NCI-H1694 treated with DMSO at 0.1 percent for 48 hours (cell line): ENCODE measurements at places on chromosomes 3 and 15.

DNA sequence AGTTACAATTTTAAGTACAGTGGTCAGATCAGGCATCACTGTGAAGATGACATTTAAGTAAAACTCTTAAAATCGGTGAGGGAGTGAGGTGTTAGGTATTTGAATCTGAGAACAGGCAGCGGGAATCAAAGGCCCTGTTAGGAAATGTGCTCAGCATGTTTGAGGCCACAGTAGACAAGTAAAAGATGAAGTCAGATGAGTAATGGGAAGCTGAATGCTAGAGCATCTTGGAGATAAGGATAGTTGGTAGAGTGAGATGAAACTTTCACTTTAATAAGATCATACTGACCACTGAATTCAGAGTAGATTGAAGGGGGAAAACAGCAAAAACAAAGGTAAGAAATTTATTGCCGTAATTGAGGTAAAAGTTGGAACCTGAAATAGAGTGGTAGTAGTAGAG lies 61.6 kb downstream of the DCBLD2 start:
- DNase-seq = no peak

DNA sequence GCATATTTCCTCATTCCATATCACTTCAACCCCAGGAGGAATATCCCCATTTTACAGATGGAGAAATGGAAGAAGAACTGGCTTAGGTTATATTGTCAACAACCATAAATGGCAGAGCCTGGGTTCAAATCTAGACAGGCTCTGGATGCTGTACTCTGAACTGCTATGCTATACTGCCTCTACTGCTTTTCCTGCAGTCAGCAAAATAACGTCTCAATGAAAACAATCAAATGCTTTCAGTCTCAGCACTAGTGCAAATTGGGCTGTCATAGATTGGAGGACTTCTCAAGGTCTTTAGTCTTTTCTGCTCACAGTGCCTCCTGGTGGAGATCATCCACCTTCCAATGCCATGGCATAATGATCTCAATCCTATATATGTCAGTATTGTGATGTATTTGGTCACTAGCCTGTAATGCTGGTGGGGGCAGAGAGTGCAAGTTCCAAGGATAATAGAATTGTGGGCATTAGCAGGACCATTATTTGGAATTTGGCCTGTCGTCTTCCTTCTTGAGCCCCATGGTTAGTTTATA lies 285.0 kb downstream of the CLSTN2 start:
- no peak for DNase-seq

- DNase-seq = no peak
These were observed 194.2 kb downstream of the UACA start for GRCh38 chr15:70569091-70569713.

GRCh38 chr3:184600685-184601377 lies 39.2 kb downstream of the EPHB3 start:
- no peak for DNase-seq

- no peak for DNase-seq
These were observed 15.6 kb downstream of the TEX264 start for GRCh38 chr3:51686512-51687215.

DNA sequence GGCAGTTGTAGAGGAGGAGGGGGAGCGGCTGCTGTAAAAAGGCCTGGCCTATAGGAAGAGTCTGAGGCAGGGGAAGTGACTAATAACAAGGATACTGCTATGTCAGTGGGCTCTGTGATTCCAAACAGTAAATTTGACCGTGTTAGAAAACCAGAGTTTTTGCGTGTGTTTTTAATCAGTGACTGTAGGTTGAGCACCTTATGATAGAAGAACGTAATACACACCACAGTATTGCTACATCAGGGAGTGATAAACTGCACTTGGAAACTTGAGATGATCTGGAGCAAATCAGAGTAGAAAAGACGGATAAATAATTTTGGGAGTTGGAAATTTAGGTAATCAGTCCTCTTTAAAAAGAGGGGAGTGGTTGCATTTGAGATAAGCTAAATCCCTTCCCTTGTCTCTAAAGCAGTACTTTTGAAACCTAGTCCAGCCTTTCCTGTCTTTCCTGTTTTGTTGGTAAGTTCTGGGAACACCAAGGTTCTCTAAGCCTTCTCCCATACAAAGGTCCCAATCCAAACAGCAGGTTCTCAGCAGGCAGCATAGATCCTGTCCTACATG lies 130.5 kb upstream of the NR2E3 start:
- DNase-seq = no peak

DNA sequence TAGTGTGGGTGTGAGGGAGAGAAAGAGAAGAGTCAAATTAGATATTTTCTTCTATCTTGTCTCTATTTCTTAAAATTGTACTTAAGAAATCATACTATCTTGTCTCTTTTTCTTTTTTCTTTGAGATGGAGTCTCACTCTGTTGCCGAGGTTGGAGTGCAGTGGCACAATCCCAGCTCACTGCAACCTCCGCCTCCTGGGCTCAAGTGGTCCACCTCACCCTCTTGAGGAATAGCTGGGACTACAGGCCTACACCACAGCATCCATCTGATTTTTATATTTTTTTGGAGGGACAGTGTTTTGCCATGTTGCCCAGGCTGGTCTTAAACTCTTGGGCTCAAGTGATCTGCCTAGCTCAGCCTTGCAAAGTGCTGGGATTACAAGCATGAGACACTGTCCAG lies 104.2 kb downstream of the MYO9A start:
- DNase-seq = no peak

GRCh38 chr3:171342200-171342599 lies 118.0 kb downstream of the TNIK start:
- DNase-seq = no peak

DNA sequence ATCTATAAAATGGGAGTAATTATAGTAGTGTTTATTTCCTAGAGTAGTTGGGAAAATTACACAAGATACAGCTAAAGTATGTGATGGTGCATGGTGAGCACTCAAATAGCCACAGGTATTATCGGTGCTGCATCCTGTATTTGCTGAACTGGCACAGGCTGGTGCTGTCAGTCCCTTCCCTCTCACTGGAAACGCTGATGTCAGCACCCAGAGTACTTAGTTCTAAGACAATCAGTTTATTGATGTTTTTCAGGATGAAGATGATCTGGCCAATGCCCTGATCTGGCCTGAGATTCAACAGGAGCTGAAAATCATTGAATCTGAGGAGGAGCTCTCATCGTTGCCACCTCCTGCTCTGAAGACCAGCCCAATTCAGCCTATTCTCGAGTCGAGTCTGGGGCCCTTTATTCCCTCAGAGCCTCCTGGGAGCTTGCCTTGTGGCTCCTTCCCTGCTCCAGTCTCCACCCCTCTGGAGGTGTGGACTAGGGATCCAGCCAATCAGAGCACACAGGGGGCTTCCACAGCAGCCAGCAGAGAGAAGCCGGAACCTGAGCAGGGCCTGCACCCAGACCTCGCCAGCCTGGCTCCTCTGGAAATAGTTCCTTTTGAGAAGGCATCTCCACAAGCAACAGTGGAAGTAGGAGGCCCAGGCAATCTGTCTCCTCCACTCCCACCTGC lies 49.7 kb downstream of the TMEM39A start:
- no peak for DNase-seq

DNA sequence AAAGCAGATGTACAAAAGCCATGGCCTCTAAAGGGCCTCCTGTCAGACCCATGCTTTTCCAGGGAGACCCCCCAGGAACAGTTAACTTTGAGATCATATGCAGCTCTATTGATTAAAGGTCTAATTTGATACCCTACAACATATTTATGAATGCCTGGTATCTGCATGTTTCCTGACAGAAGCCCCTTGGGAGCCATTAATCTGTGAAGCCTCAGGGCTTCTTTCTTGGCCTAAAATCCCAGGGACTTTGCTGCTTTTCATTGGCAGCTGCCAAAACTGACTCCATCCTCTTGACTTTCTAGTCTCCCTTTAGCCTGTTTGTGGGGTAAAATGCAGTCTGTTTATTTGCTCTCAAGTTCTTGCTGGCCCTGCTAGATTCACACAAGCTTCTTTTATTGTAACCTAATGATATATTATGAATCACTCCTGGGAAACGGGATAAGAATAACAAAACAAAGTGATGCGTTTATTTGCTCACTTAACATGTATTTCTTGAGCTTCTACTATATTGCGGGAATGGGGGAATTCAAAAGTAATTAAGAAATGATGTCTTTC lies 257.0 kb downstream of the LSAMP start:
- no peak for DNase-seq

DNA sequence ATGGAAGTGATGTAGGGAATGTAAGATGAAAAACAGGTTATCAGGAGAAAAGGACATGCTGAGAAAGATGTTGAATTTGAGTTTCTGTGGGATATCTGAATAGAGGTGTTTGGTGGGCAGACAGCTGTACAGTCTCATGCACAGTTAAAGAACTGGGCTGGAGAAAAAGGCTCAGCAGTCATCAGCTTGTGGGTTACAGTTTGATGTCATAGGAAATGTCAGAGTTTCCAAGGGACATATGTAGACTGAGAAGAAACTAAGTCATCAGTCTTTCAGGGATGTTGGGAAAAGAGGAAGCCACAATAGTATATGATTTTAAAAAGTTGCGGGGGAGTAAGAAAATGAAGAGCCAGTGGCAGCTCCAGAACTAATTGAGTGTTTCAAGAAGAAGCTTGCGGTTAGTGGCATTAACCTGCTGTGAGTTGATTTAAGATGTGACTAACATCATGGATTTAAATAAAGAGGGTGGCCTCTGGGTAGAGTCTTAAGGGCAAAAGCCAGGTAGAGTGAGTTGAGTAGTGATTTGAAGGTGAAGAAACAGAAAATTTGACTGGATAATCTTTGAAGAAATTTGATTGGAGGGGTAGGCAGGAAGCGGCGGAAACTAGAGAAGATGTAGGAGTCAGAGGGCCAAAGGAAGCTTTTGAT lies 24.6 kb downstream of the GORASP1 start:
- no peak for DNase-seq
